ENCODE measurements at places on chromosomes 16 and 17.

GRCh38 chr16:67516296-67517154, 12.1 kb upstream of the RIPOR1 start:
- no peak for DNase-seq

GRCh38 chr16:70476272-70477020, 22.1 kb downstream of the FCSK start:
- DNase-seq: no peak

DNA sequence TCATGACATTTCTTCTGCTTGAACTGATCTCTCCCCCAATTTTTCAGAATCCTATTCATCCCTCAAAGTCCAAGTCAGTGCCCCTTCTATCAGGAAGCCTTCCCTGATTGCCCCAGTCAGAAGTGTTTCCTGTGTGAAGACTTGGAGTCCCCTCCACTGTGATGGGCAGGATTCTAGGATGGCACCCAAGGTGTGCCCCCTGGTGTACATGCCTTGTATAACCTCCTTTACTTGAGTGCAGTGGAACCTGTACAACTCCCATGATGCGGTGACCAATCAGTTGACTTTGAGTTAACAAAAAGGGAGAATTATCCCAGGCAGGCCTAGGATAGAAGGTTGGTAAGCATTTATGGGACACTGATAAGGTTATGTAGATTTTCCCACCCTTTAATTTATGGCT, 23.4 kb downstream of the MYH13 start:
- DNase-seq: no peak

- no peak for DNase-seq
Measured at GRCh38 chr17:27669850-27670249, 38.9 kb downstream of the LGALS9 start.

DNA sequence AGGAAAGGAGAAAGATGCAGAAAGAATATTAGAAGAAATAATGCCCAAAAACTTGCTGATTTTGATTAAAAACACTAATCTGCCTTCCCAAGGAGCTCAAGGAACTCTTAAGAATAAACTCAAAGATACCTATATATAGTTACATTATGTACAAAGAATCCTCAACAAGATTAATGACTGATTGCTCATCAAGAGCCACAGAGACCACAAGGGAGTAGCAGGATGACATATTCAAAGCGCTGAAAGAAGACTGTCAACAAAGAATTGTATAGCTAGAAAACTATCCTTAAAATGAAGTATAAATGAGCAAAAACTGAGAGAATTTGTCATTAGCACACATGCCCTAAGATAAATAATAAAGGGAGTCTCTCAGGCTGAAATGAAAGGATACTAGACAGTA, 6.2 kb downstream of the LPCAT2 start:
- DNase-seq: no peak
